ENCODE measurements at places on chromosomes 6 and 20.

DNA sequence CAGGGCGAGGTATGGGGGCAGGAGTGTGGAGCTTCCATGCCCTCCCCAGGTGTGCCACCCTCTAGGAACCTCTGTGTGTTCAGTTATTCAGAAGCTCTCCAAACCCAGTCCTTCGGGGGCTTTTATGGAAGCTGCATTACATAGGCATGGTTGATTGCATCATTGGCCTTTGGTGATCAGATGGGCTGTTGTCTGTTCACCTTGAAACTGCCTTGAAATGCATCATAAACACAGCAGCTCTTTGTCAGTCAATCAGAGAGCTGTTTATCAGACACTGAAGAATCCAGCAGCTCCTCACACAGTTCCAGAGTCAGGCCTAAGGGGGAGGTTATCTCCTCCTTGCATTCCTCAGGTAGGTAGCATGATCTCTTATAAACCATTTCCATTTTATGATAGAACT, 62.4 kb downstream of the E2F3 start:
- no peak for DNase-seq

DNA sequence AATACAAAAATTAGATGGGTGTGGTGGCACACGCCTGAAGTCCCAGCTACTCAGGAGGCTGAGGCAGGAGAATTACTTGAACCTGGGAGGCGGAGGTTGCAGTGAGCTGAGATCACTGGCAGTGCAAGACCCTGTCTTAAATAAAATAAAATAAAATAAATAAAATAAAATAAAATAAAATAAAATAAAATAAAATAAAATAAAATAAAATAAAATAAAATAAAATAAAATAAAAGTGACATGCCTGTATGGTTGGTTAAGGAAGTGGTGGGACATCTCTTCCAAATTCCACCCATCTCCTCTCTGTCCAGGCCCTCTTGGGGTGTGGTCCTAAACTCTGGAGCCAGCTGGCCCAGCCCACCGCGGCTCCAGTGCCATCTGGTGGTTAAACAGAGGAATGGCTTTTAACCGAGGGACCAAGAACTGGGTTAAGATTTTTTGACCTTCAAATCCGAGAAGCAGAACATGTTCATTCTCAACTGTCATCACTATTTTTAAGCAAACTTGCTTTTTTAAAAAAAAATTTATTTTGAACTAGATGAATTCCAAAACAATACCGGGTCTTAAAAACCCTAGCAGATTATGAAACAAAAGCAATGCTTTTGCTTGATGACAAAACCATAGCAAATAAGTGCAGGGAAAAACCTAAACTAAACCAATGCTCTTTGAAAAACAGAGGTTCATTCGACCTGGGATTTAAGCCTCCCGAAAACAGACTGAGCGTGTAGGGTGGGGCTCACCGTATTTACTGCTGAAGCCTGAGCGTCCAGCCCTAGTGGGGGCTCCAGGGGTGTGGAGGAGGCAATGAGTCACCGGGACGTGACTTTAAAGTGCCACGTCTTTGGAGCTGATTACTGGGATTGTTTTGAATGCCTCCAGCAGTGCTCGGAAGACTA, 68.8 kb downstream of the CDC5L start:
- DNase-seq: peak; percentile 78

DNA sequence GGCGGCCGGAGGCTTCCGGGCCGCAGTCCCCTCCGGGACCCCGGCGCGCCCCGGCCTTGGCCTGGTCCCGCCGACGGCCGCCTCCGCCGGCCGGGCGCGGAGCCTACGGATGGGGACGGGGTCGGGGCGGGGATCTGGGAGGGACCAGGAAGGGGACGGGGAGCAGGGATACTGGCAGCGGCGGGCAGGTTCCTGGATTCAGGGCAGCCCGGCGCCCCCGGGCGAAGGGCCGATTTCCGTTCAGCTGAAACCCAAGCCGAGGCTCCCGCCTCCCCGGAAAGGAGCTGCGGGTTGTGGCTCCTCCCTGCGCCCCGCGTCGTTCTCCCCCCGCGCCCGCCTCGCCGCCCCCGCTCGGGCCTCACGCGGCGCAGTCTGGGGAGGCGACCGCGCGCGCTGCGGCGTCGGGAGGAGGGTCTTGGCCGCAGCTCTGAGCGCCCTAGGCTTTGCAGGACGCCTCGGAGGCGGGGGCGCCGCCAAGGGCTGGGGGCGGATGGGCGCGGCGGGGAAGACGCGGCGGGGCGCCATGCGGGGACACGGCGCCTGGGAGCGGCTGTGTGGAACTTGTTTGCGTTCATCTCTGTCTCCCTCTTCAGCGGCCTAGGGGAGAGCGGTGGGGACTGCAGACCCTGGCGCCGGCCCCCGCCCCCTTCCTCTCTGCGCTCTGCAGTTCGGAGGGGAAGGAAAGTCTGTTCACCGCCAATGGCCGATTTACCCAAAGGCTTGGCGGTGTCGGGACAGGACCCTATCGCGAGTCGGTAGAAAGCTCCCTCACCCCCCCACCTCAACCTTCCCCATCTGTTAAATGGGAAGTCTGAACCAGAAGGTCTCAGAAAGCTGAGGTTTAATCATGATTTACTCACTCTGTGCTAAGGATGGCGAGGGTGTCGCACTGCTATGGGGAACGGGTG, 22.7 kb upstream of the TMEM181 start:
- no peak for DNase-seq

DNA sequence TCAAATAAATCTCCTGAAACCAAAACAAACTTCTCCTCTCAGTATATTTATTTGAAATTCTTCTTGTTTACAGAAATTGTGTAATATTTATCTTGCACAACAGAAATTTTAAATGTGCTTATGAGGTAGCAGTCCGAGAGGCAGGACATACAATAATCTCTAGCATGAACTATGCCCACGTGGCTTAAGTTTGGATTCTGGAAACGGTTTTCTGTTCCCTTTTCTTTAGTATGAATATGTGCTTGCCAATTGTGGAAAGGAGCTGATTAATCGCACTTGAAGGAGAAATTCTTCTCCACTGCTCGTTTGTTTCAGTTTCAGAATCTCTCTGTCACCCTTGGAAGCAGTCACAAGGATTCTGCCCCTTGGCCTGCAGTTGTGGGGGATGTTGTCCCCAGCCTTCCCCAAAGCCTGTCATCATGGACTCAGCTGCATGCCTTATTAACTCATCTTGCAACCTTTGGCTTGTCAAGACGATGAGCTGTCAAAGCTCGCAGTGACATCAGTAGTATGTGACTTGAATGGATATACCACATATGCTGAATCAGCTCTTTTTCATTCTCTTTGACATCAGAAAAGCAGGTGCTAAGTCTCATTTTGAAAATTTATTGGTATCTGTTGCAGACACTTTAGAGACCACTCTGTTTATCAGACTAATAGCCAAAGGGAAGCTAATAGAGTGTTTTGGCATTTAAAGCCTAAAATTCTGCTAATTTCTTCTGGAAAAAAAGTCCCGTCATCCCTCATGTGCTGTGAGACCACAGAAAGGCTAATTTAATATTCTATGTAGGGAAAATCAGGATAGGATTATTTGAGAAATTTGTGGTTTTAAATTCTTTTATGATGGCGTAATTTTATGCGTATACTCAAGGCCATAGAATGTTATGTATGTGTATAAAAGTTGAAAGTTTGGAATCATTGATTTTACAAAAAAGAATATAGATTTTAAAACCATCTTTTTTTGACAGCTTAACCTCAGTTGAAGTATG, 186.8 kb downstream of the ARID1B start:
- DNase-seq: peak; percentile 56

DNA sequence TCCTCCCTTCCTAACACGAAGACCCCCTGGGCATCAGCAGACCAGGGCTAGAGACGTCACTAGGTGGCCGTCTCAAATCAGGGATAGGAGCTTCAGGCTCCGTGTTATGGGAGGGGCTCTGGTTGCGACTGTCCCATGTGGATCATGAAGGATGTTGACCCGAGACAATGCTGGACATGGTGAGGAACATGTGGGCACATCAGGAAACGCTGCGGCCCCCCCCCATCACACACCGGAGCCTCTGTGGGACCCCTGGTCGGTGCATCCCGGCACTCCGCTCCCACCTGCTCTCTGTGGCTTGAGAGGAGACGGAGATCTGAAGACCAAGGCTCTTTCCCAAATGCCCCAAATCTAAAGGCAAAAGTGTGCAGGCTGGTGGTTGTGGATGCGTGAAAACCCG, 54.2 kb downstream of the DACT2 start:
- no peak for DNase-seq

DNA sequence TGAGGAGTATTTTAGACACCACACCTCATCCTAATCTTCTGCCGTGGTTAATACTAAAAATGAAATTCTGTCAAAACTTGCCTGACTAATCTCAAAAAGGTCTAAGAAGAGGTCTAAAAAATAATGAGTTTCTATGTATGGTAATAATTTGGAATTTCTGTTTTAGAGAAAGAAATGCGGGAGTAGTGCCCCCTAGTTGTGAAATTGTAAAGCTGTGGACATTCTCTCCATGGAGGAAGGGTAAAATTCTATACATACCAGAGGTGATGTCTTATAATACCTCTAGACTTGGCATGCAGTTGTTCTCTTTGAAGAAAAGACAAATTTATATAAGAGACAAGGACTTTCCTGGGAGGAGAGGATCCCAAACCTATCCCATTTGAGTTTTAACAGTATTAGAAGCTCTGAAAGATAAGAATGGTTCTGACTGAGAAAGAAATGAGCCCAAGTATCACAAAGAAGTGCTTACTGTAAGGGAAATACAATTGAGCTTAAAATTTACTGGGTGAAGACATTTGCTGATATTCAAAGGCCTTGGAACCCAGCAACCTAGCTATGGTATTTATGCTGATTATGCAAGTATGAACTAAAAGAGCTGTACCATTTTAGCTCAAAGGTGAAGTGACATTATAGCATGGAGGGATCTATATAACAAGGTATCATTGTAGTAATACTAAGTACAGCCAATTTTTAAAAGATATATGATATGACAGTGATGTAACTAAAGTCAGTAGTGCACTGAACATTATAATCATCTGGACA, 5.1 kb upstream of the EPHA7 start:
- DNase-seq: peak; percentile 26

DNA sequence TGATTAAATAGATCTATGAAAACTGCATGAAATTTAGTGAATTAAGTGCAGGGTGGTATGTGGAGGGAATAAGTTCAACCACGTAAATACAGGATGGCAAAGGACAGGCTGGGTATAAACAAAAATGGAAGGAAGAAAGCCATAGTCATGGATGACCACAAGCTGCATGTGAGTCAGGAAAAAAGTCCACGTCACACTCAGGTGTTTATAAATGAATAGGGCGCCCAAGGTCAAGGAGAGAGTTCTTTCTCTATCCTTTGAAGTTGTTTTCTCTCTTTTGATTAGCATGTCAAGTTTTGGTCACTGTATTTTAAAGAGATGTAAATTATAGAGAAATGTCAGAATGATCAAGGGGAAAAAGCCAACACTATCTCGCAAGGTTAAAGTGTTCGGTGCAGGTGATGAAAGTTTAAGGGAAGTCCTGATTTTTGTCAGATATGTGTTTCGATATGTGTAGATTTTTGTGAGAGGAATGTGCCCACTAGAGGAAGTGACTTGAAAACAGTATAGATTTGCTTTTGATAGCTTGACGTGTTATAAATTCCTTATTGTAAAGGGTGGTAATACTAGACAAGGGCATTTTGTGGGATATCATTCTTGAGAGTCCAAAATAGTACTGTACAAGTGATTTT, 58.7 kb downstream of the MAP3K4 start:
- no peak for DNase-seq

- peak; percentile 36 for DNase-seq
These were observed 87.0 kb upstream of the DST start for GRCh38 chr6:56729719-56730118.

GRCh38 chr6:17178754-17179529, 77.1 kb downstream of the STMND1 start:
- peak; percentile 70 for DNase-seq

GRCh38 chr20:60223174-60223573, 265.0 kb downstream of the CDH26 start:
- no peak for DNase-seq

DNA sequence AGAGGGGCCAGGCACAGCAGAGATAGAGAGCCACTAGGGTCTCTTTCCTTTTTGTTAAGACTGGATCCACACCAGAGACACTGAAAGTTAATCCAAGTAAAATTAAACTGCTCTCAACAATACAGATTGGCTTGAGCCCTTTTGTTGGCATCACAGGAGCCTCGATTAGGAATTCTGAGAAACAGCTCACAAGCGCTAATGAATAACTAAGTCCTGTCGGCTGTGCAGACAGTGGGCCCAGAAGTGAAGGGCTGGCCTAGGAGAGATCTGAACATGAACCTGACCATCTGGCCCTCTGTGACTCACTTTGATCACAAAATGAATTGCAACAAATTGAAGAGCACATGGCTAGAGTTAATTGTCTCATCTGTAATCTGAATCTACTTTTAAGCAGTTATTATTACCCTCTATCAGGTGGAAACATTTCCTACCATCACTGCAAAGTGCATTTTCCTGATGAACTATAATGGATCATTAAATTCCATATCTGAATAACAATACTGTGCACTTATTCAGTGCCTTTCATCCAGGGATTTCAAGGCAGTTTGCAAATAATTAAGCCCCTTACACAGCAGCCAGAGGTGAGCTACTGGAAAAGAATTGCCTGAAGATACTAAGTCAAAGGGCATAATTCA, 3.2 kb downstream of the BACH2 start:
- DNase-seq: no peak

DNA sequence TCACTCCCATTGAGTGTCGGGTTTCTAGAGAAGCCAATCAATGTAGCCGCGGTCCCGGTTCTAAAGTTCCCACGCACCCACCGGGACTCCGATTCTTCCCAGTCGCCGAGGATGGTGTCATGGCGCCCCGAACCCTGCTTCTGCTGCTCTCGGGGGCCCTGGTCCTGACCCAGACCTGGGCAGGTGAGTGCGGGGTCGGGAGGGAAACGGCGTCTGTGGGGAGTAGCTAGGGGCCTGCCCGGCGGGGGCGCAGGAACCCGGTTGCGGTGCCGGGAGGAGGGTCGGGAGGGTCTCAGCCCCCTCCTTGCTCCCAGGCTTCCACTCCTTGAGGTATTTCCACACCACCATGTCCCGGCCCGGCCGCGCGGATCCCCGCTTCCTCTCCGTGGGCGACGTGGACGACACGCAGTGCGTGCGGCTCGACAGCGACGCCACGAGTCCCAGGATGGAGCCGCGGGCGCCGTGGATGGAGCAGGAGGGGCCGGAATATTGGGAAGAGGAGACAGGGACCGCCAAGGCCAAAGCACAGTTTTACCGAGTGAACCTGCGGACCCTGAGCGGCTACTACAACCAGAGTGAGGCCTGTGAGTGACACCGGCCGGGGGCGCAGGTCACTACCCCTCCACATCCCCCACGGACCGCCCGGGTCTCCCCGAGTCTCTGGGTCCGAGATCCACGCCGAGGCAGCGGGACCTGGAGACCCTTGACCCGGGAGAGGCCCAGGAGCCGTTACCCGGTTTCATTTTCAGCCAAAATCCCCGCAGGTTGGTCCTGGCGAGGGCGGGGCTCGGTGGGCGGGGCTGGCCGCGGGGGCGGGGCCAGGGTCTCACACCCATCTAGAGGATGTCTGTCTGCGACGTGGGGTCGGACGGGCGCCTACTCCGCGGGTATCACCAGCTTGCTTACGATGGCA, 35.2 kb upstream of the HLA-G start:
- DNase-seq: peak; percentile 24

GRCh38 chr20:47198254-47198671, 158.2 kb downstream of the ZMYND8 start:
- DNase-seq: peak; percentile 28

GRCh38 chr6:136812174-136812573, 10.2 kb upstream of the PEX7 start:
- no peak for DNase-seq

- no peak for DNase-seq
These were observed 45.8 kb upstream of the SLCO4A1 start for GRCh38 chr20:62596486-62596885.
